ENCODE measurements at places on chromosomes 7 and 10.
A peak's percentile ranks its signal among the peaks of the same experiment; 100 is the strongest.

GRCh38 chr7:130896051-130896881, 162.3 kb upstream of the KLF14 start:
- no peak for DNase-seq

DNA sequence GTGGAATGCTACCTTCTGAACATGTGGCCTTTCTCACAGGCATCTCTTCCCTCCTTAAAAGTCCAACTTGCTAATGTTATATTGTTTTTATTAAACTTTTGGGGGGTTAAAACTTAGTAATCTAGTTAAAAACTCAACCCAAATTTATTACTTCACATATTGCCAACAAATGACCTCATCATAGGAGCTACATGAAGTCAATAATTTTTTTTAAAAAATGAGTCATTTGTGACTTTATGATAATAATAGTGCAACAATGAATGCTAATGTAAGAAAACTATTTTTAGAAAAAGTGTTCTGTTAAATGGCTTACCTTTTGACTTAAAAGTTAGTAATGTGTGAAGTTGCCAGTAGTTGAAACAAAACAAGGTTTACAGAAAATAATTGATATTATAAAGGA, 325.9 kb upstream of the FZD1 start:
- DNase-seq = no peak

DNA sequence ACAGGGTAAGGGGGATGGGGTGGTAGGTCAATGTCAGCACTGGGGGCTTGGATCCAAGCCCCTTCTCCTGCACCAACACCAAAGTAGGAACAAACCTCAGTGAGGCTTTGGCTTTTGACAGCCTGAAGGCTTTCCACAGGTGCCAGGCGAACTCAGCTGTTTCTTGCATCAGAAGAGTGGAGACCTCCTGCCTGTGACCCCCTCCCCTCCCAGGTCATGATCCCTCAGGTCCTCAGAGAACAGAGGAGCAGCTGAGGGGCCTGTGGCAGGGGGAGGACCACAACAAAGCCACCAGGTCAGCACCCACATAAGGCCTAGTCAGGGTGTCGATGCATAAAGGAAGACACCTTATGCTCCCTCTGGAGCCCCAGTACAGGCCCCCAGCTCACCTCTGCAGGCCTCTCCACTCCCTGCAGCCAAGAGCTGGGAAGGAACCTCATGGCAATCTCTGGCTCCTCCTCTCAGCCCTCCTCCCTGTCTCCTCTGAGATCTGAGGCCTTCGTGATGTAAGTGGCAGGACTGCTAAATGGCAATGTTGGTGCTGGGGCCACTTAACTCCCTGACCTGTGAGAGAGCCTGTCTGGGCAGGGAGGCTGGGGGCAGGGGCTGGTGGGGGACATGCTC, 19.1 kb upstream of the PRRT4 start:
- no peak for DNase-seq

- peak; percentile 66 for DNase-seq
These were observed 106.5 kb downstream of the RPS24 start for GRCh38 chr10:78140066-78140630.

- DNase-seq = peak; percentile 29
These were observed 223.5 kb upstream of the PHYHIPL start for GRCh38 chr10:58952747-58953466.
